ENCODE measurements at places on chromosomes 4 and X.
A peak's percentile ranks its signal among the peaks of the same experiment; 100 is the strongest.

DNA sequence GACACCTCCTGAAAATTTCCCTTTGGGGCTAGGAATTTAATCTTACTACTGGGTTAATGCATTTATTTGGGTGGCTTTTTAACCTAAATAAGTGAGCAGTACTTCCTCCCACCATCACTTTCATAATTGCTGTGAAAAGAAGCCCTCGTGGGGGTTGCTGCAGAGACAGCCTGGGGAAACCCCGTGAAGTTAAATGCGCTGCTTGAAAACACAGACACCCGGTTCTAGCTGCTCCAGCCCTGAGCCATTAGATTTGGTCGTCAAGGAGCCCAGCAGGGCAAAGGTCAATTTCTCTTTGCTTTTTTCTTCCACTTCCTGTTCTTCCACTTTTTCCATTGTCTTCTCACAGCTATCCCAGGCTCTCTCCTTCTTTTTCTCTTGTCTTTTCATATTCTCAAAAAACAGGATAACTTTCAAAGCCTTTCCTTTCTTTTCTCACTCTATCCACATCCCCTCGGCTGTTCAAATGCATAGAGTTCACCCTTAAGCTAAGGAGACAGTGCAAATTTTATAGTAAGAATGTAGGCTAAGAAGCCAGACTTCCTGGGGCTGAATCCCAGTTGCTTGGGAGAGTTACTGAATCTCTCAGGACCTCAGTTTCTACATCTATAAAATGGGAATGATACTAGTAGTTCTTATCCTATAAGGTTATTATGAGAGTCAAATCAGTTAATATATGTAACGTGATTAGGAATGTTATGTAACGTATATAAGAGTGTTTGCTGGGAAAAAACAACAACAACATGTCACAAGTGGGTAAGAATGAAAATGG is 91.5 kb upstream of the ZNF827 start:
- DNase-seq = no peak

GRCh38 chrX:44105228-44105913 is 132.2 kb upstream of the NDP start:
- no peak for DNase-seq

- no peak for DNase-seq
Measured at GRCh38 chrX:1535241-1536041, 1.5 kb downstream of the P2RY8 start.

DNA sequence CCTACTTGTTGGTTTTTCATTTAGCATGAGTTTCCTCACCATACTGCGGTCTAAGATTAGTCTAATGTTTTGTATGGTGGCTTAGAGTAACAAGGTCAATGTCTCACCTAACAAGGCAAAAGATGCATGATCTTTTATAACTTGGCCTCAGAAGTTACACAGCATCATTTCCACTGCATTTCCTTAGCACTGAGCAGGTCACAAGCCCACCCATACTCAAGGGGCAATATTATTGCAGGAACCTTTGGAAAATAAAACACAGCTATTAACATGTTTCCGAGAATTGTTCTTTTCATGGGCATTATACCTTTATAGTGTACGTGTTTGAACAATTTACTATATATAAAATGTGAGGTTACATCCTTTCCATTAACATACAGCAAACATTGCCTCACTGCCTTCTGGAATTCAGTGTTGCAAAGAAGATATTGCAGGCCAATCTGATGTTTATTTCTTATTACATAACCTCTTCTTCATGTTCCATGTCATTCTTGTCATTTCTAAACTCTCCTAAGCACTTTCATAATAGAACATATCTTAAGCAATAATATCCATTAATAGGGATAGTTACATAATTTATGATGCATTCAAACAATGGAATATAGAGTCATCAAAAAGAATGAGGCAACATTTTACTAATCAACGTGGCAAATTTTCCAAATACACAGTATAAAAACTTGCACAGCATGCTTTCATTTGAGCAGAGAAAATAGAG is 153.8 kb downstream of the AREG start:
- no peak for DNase-seq

DNA sequence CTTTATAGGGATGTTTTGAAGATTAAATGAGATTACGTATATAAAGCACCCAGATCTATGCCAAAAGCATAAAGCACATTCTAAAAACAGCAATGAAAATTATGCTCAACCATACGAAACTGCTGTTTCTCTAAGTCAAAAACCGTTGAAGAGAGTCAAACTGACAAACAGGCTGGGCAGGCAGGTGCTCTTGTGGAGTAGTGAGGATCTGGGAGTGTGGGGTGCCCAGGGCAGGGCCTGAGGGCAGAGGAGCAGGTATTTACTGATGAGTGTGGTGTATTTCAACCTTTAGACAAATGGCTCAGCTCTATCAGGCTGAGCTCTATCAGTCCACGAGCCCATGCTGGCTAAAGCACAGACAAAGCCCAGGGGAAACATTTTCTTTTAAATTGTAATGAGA is 40.4 kb downstream of the RELL1 start:
- DNase-seq = no peak

DNA sequence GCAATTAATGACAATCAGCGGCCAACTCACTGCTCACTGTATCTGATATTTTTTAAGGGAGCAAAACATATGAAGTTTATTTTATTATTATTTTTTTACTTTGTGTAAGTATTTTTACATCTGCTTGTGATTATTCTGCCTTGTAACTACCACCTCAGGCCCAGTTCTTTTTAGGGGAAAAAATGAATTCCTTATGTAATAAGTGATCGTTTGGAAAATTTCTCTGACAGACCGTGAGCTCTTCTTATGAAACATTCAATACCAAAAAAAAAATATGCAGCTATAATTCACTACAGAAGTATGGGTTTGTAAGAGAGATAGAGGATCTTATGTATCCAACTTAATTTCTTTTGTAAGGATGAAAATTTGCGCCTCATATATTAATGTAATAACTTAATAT is 33.5 kb upstream of the STOX2 start:
- no peak for DNase-seq

DNA sequence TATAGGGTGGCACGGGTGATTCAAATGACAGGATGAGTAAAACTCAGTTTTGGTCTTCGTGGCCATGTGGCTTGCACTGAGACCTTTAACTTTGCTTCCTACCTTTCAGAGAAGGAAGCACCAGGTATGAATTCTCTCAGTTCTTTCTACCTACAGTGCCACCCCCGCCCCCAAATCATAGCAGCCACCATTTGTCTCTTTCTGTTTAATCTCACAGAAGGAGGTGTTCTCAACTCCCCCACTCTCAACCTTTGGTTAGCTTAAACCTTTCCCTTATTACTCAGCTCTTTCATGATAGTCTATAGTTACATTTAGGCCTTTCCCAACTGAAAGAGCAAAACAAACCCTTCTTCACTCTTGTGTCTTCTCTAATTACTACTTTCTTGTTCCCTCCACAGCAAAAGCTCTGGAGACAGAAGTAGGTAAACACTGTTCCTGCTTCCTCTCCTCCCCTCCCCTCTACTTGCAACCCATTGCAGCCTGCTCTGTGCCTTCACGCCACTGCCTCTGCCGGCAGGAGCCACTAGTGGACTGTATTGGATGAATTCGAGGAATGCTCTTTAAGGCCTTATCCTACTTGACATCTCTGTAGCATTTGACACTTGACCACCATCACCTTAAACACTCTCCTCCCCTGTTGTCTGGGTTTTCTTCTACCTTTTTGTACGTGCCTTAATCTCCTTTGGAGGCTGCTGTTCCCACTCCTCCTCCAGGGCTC is 123.7 kb downstream of the AFF1 start:
- DNase-seq = no peak

DNA sequence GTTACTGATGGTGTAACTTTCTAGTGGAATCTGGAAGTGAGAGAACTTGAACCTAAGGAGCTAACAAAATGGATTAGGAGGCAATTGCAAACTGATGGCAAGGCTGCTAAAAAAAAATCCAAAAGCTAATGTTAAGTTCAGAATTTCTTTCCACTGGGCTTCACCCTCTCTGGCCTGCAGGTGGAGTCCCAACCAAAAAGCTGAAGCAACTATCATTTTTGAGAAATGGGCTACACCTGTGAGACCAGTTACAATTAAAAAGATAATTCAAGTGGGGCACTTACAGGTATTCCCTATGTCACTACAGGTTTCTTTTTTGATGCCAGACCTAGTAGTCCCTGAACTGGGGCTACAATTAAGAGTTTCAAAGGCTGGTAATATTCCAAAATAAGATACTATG is 142.1 kb upstream of the FTHL17 start:
- DNase-seq = peak; percentile 26

DNA sequence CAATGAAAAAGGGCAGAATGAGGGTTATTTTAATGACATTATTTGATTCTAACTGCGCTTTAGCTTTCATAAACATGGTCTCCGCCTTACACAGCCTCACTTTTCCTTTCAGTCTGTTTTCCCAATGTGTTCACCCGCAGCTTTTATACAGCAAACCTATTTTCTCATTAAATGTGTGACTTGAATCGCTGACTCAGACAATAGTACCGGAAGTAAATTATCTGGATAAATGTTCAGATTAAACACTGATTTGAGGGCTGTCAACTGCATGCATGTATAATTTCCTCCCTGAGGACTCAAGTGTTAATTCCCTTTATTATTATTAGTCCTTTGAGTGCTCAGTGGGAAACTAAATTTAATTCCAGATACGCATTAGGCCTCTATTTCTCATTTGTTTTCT is 117.3 kb downstream of the FAM133A start:
- no peak for DNase-seq

GRCh38 chrX:153410373-153410772 is 899 bp upstream of the ZFP92 start:
- DNase-seq = no peak

DNA sequence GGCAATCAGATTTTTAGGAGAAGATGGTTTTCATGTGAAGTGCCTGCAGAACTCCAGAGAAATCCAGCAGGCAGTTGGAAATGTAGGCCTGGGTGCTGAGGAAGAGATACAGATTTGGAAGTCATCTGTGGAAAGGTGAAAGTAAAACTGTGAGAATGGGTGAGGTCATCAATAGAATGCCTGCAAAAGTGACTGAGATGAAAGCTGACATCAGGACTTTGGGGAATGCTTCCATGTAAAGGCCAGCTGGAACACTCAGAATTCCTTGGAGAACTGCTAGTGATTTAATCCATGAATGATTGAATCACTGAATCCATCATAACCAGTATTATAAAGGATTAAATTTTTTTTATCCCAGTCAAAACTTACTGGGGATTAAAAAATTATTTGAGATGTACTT is 124.5 kb upstream of the GIMD1 start:
- no peak for DNase-seq

GRCh38 chr4:7554905-7555304 is 120.2 kb upstream of the PSAPL1 start:
- DNase-seq = no peak

- DNase-seq = no peak
Measured at GRCh38 chr4:37662861-37663390, 23.2 kb downstream of the RELL1 start.

- no peak for DNase-seq
Measured at GRCh38 chr4:113331811-113332210, 282.4 kb downstream of the ANK2 start.

DNA sequence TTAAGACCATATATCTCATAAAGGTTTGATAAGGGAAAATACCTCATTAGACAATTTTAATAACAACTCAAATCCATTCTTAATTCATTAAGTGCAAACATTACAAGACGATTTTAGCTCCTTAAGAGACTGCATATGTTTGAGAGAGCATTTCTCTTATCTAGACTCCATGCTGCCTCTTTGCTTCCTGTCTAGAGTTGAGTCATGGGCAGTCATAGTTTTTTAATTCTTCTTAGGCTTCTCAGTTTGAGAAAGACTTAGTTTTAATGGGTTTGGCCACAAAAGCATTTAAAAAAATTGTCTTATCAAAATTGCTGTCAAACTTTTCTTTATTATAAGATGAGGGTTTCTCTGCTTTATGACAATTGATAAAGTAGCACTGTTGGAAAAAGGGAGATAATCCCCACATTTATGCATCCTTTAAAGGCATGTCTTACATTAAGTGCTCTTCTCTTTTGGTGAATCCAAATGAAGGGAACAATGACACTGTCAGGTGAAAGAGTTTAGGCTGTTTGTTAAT is 713.4 kb downstream of the PCDH18 start:
- peak; percentile 1 for DNase-seq

DNA sequence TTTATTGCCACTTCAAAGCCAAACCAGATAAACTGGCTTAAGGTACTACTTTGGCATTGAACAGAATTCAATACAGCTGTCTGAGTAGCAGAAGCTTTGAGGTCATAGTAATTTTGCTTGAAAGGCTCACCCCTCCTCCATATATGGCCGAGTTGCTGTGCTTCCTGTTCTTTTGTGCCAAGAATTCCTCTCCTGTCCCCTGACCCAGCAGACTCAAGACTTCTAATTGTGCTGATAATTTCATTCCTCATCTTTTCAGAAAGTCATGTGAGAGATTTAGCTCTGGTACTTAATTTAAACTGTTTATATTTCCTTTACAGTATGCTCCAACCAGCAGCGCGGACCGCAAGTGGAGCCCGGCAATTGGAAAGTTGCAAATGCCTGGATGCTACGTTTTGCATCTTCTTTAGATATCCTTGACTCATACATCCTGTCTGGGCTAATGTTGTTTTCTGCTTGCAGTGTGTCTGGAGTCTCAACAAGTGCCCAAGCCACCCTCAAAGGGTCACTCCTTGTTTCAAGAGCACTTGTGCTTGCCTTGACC is 373.4 kb downstream of the PDGFC start:
- peak; percentile 39 for DNase-seq

GRCh38 chr4:119721878-119722277 is 93.3 kb upstream of the PDE5A start:
- peak; percentile 75 for DNase-seq

GRCh38 chr4:105605493-105605892 is 53.1 kb downstream of the ARHGEF38 start:
- DNase-seq = peak; percentile 69

DNA sequence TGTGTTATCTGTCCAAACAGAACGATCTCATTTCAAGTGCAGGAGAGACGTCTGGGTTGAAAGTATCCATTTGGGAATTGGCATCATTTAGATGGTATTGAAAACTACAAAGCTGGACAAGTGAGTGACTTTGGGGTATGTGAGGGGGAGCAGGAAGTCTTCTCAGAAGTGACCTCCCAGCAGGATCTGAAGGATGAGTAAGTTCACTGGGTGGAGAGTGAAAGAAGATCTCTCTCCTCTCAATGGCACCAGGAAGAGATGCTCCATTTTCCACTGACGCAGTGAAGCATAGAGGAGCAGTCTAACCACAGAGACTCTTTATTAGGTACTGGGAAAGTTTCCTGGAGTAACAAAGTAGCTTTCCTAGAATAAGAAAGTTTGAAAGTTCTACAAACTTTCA is 161.0 kb downstream of the CPE start:
- DNase-seq = no peak

GRCh38 chr4:76703676-76704075 is 194.3 kb downstream of the SOWAHB start:
- DNase-seq = peak; percentile 22

DNA sequence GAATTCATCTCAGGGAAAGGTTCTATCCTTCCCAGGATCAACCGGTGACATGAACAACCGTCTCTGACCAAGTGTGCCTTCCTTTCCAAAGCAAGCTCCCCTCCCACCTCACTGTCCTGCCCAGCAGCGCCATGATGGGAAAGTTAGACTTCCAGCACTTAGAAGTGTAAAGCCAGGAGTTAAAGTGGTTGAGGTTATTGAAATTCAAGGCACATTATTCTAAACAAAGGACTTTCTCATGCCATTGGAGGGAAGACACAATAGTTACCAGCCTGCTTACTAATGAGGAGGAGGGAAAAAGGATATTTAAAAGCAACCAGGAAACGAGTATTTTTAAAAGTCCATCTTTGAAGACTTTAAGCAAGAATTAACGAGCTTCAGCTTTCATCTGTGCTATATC is 96.8 kb downstream of the NSUN7 start:
- DNase-seq = no peak

GRCh38 chr4:96380106-96380505 is 540.2 kb downstream of the PDHA2 start:
- no peak for DNase-seq

- DNase-seq = peak; percentile 89
Measured at GRCh38 chr4:70703619-70704214, 15.4 kb downstream of the UTP3 start.

All from bronchial epithelial cell (primary cell).